ENCODE measurements at places on chromosomes 11 and 22. TPM values are rescaled to one million over a fixed set of nuclear protein-coding genes. Genes with fewer than 3 reads are reported as not detected.

BCR gene
- total RNA-seq, result 28.4 TPM

SHISA8 gene
- not detected for total RNA-seq

NOX4 gene
- 102 TPM for total RNA-seq

TEX54 gene
- 0.65 TPM for total RNA-seq

SPTBN2 gene
- 15.7 TPM for total RNA-seq

SERHL2 gene
- total RNA-seq, result 3.5 TPM

FREY1 gene
- total RNA-seq, result 0.49 TPM

DNA sequence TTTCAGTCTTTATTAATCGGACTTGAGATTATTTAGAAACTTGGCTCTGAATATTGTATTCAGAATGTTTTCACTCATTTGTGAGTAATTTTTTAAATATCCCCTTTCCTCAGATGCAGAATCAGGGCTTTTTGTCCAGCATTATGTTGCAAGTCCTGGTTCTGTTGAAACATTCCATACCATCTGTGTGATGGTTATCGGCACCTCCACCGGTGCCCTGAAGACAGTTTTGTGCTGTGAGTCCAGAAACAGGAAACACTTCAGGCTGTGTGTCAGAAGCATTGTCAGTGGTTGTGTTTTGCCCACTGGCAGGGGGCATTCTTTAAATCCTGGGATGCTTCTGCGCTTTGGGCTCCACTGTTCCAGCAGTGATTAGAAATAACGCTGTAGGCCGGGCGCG, 20.4 kb downstream of the CDPF1 start:
- DNase-seq, result no peak

DNA sequence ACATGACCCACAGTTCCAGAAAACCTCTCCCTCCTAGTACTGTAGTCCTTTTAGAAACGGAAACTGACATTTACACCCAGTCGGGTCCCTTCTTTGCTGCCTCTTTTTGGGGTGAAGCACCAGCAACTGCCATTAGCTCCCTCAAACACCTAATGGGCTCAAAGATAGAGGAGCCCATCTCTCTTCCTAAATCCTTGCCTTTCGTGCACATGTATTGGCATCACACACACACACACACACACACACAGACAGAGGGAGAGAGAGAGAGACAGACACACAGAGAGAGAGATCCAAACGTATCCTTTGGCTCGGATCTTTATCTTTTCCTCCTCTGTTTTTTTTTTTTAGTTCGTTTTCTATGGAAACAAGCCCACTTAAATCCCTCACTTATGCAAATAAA, 716 bp downstream of the GRM5 start:
- DNase-seq, result no peak

DNA sequence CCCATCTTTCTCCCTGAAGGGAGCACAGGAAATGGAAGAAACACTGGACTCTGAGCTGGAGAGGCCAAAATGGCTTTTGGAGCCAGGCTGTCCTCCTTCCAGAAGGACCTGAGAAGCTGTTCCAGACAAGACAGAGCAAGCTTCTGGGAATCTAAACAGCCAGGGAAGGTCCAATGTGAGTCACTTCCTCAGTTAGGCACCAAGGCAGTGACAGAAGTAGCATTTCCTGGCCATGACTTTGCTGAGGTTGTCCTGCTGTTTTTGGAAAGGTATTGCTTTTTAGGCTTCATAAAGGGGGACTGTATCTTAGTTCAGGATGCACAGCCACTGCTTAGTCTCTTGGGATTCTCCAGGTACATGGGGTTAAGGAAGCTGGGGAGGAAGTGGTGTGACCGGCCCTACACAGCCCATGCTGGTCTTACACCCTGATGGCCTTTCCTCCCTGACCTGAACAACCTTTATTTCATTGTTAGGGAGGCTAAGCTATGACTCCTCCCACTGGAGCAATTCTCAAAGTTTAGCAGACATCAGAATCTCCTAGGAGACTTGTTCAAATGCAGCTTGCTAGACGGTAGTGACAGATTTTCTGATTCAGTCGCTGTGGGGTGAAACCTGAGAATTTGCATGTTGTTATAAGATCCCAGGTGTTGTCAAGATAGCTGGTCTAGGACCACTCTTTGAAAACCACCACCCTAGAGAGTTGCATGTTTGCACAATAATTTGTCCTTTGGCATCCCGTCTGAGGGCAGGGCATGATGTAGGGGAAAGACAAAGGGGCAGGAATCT, 6.8 kb upstream of the INSC start:
- DNase-seq, result no peak

- DNase-seq, result no peak
These were observed 771 bp downstream of the MIF start for GRCh38 chr22:23894710-23895598.

DNA sequence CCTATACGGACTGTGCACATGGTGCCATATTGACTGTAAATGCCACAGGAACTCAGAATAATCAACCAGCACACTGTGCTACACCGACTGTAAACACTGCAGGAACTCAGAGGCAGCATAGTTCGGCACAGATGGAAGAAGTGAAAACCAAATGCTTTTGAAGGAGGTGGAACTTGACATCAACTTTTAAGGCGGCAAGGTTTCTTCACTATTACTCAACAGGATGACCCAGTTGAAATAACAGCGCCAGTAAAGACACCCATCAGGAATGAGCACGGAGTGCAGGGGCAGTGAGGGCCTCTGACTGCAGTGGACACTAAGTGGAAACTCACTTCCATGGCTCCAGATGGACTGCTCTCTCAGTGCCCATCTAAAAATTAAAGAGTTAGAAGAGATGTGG, 15.7 kb downstream of the TESMIN start:
- no peak for DNase-seq

DNA sequence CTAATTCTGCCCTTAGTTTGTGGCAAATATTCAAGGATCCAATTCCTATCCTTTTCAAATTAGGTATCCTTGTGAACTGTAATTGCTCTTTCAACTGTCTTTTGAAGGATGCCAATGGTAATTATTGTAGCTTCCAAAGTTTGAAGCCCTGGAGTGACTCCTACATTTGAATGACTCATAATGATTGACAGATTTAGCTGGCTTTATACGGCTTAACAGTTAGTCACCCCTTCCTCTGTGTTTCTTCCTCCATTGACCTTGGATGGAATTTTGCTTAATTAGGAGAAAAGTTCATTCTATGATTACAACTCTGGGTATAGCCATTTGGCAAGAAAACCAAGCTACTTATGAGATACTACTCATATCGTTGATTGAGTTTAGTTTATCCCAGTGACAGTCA, 639.3 kb upstream of the KIRREL3 start:
- DNase-seq, result no peak

Data from chondrocyte (in vitro differentiated cells).